ENCODE measurements at places on chromosomes 6 and 20.

DNA sequence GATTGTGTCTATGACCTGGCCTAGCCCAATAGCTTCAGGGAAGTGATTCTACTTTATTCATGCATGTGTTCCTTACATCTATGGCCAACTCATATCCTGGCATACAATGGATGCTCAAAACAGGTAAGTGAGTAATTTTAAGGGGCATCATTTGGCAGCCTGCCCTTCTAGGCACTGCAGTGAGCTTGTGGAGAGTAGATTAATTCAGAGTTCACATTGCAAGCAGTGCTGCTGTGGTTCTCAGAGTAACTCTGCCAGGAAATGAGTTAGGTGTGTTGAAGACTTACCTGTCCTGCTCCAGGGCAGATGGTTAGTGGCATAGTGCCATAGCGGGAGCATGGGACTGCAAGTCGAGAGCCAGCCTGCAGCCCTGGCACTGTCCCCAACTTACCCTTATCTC is 158.0 kb downstream of the SCP2D1 start:
- DNase-seq: no peak

DNA sequence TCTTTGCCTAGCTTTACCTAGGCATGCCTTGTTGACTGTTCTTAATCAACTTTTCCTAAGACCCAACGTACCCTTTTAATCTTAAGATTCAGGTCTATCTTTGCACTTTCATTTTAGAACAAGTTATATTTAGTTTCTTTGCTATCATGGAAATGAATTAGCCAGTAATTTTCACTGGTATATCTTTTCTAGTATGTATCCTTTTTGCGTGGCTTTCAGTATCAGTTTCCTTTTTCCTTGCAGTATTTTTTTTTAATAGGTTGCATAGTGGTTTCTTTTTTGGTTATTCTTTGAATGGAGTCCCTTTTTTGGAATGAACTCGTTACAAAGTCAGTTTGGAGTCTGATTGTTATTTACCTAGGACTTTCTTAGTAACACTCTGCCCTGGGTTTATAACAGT is 7.3 kb downstream of the ANKEF1 start:
- no peak for DNase-seq

DNA sequence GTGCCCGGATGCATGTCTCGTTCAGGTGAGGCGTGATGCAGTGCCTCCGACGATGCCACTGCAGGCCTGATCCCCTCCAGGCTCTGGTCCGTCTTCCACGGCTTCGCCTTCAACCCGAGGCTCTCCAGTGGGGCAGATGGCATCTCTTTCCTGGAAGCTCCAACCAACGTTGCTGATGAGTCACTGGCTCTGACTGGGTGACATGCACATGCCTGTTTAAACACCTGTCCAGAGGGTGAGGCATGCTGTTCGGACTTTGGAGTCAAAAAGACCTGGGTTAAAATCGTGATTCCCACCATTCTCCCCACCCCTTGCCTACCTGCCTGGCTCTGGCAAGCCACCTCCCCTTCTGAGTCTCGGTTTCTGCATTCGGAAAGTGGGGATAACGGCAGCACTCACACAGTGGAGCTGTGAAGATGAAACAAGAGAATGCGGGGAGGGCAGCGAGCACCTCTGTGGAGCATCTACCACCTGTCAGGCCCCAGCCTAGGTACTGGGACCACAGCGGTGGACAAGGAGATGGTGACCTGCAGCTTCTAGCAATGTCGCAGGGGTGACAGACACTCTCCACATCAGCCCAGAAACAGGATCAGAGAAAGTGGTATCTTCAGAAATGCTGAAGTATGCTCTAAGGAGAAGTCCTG is 8.5 kb upstream of the EDN3 start:
- no peak for DNase-seq

- no peak for DNase-seq
These were observed 1038.4 kb downstream of the EPHA7 start for GRCh38 chr6:92380803-92381601.

GRCh38 chr20:4373454-4373853 is 348.3 kb upstream of the PRND start:
- DNase-seq: no peak

DNA sequence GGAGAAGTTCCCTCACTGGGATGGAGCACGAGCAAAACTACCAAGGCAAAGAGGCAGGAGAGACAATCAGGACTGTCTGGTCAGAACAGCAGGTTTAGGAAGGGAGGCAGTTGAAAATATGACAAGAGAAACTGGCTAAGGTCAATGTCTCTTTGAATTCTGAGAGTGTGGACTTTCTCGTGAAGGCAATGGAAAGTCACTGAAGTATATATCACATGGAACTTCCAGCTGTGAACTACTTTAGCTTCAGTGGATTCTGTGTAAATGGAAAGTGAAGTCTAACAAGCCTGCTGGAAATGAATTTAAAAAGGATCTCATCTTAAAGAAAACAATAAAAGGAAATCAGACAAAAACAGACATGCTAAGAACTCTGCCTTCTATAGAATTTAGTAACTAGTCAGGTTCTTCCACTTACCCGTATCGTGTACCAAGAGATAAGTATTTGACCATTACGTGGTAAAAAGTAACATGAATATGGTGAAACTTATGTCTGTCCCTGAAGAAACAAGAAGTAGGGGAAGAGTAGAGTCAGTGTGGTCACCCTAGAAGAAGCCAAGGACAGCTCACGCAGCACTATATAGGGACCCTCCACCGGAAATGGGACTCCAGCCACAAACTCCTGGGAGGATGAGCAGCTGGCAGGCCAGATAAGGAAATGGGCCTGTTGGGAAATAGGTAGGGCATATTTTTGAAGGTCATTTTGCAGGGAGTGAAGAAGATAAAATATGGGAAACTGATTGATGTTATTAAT is 123.4 kb downstream of the MAP7 start:
- no peak for DNase-seq

DNA sequence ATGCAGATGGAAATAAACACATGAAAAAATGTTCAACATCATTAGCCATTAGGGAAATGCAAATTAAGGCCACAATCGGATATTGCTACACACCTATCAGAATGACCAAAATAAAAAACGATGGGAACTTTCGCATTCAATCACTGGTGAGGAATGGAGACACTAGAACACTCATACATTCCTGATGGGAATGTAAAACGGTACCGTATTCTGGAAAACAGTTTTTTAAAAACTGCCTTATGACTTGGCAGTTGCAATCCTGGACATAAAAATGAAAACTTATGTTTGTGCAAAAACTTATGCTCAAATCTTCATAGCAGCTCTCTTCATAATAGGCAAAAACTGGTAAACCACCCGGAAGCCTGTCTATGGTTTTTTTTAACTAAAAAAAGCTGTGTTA is 146.0 kb downstream of the CEBPB start:
- DNase-seq: no peak

- no peak for DNase-seq
These were observed 142.5 kb downstream of the ZMYND8 start for GRCh38 chr20:47213966-47214365.

- no peak for DNase-seq
These were observed 27.9 kb upstream of the RTF2 start for GRCh38 chr20:56440346-56441007.

DNA sequence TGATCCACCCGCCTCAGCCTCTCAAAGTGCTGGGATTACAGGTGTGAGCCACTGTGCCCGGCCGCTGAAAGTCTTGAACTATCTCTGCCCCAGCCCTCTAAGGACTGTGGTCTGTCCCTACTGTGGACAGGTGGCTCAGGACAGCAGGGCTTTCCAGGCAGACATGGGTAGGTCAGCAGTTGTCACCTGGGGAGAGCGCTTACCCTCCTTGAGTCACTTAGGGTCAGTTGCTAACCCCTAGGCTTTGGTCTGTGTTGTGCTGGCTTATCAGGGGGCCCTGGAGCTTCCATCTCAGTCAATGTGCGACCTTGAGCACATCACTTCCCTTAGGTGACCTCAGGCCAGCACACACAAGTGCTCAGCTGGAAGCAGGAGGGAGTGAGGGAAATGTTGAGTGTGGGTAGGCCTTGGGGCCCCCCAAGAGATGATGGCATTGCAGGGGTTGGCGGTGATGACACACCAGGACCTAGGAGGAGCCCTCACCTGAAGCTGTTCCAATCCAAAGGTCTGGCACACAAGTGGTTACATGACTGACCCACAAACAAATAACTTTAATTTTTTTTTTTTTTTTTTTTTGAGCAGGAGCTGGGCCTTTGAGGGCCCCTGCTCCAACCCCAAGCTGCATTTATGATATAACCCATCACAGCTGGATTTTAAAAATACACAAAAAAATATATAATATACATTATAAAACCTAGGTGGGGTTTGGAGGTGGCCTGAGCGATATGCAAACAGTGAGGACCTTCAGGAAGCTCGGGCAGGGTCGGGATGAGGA is 5.1 kb downstream of the RPL10A start:
- DNase-seq: no peak

GRCh38 chr6:128456510-128457230 is 63.7 kb downstream of the PTPRK start:
- DNase-seq: no peak

DNA sequence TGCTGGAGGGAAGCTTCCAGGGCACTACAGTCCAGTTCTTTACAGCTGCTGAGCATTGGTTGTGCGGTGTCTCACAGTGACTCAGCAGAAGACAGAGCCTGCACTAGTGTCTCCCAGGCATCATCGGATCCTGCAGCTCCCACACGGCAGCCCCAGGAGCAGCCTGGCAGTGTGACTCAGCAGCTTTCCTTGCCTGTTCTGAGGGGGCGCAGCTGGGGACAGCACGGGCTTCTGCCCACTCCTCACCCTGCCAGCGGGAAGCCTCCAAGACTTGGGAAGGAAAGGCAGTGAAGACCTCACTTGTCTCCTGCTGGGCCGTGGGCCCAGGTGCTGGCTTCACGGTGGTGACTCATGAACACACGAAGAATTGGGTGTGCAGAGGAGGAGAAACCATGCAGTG is 165.4 kb downstream of the SYNDIG1 start:
- DNase-seq: no peak

DNA sequence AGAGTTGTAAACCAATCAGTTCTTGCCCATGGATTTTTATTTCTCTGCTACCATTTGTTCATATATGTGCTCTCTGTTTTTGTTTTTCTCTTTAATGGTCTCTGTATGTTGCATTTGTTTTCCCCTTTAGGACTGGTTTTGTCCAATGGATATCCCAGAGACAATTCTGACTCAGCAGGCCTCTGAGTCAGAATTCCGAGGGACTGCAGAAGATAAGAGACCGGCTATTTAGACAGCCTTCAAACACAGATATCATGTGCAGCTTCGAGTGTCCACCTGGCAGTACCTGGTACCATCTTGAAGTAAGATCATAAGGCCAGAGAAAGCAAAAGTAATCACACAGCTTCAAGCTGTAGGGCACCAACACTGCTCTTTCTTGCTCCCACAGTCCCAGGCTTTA is 125.5 kb downstream of the ELOVL4 start:
- peak; percentile 7 for DNase-seq

DNA sequence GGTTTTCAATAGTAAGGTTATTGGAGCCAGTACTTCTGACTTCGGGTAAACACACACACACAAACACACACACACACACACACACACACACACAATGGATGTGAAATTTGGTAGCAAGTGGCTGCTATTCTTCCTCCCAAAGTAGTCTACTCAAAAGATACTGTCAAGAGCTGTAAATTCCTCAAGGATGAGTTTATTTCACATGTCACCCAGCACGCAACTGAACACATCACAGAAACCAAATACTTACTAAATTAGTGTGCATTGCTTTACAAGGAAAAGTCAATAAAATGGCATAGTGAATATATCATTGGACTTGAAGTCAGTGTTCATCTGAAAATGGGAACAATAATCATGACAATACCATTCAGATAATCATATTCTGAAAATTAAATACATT is 32.9 kb downstream of the MMUT start:
- DNase-seq: no peak

GRCh38 chr6:166715992-166716391 is 88.9 kb upstream of the RPS6KA2 start:
- DNase-seq: no peak

DNA sequence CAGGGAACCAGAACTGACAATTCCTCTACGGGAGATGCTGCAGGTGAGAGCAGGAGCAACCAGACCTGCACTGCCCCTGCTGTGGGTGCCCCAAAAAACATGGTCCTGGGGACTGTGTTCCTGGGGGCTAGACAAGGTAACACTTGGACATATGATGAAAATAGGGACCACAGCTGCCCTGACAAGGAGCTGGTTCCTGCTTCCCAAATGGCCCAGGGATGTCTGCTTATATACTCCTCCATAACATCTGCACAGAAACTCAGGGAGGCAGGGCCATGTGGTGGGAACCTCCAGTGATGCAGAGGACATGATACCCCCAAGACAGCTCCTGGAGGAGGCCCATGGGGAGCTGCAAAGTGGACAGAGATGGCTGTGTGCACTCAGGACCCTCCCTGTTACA is 19.8 kb downstream of the HLA-F start:
- no peak for DNase-seq

GRCh38 chr20:62241506-62241905 is 3.2 kb downstream of the OSBPL2 start:
- no peak for DNase-seq

- DNase-seq: no peak
These were observed 104.5 kb downstream of the CD24 start for GRCh38 chr6:106870069-106870468.

DNA sequence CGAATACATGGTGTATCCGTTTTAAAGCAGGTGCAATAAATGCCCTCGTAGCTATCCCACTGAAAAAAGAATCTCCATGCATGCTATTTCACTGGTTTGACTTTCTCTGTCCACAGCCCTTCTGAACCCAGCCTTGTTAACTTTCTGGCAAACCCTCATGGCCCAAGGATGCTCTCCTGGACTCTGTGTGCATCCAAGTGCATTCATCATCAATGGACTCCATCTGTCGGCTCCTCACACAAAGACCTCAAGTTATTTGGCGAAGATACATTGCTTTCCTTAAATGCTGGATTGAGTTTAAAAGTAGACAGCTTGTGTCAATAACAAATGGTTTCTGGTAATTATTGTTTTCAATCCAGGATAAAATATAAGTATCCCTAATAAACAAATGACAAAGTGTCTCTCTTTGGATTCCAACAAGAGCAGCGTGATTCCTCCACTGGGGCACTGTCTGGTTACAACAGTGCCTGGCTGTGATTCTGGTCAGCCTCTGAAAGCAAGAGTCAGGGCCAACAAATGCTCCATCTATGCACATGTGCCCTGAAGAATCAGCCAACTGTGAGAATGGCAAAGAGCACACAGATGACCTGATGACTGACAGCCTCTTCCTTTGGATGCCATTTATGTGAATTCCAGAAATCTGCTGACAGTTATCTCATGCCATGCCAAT is 55.7 kb downstream of the FYN start:
- no peak for DNase-seq

- DNase-seq: no peak
These were observed 5.5 kb downstream of the CASP8AP2 start for GRCh38 chr6:89834884-89835792.

GRCh38 chr6:35311390-35312075 is 13.9 kb downstream of the DEF6 start:
- DNase-seq: no peak
